ENCODE measurements at places on chromosomes 4 and X.
A peak's percentile ranks its signal among the peaks of the same experiment; 100 is the strongest.

DNA sequence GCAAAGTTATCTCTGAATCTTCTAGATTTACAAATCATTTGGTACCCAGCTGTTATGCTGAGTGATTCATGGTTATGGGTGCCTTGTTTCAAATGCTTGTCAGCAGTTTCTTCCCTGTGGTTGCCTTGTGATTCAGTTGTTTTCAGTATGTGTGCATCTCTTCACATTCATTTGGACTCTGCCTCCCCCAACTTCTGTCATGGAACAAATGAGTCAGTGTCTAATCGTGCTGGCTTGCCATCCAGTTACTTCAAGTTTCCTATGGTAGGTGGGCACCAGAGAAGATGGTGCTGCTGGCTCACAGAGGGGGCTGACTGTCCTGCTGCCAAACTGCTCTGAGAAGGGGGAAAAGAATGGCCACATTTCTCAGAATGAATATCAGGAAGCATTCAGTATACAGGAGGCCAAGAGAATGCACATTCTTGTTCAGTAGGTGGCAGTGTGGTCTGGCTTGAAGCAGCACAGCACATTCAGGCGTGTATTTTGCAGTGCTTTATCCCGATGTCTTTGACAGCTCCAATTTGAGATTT lies 260.9 kb downstream of the GLUD2 start:
- peak; percentile 7 for DNase-seq

- DNase-seq: no peak
Observed at GRCh38 chr4:38740303-38740702, 42.5 kb downstream of the TLR10 start.

- no peak for DNase-seq
Observed at GRCh38 chrX:126723881-126724280, 95.6 kb upstream of the PRR32 start.

DNA sequence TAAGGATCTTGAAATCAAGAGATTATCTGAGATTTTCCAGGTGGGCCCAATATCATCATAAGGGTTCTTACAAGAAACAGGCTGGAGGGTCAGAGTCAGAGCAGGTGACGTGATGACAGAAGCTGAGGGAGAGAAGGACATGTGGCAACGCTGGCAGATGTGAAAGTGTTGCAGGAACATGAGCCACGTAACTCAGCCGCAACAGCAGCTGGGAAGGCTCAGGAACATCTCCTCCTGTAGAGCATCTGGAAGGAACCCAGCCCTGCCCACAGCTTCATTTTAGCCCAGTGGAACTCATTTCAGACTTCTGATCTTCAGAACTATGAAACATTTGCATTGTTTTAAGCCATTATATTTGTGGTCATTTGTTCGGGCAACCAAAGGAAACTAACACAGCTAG lies 156.3 kb upstream of the VEGFC start:
- no peak for DNase-seq

Measured in amygdala (tissue), 56 donors.